ENCODE measurements at places on chromosomes 16 and 17. TPM values are rescaled to one million over a fixed set of nuclear protein-coding genes. Genes with fewer than 3 reads are reported as not detected.

Gene MSLN
- 25.2 TPM for total RNA-seq

Gene WWOX
- 15.5 TPM for total RNA-seq

- DNase-seq: no peak
These were observed 21.1 kb downstream of the EPOP start for GRCh38 chr17:38653679-38654078.

- DNase-seq: peak; percentile 6
These were observed 72.6 kb downstream of the MGAT5B start for GRCh38 chr17:76940738-76941350.

- peak; percentile 47 for DNase-seq
These were observed 6.2 kb downstream of the MT2A start for GRCh38 chr16:56614549-56614991.

DNA sequence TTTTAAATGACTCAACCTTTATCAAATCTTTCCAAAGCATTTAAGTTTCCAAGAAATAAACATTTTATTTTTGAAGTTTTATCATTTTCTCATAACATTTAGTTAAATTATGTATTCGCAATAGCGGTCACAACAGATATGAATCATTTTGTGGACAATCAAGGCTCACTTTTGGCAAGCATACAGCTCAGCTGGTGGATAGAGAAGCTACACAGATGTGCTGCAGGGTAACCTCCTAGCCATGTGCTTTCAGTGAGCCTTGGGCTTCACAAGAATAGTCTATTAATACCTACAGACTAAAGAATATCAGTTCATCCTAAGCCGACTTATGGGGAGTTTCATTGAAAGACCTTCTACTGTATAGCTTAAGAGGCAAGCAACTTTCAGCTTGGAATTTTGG is 144.8 kb downstream of the MRTFB start:
- no peak for DNase-seq

DNA sequence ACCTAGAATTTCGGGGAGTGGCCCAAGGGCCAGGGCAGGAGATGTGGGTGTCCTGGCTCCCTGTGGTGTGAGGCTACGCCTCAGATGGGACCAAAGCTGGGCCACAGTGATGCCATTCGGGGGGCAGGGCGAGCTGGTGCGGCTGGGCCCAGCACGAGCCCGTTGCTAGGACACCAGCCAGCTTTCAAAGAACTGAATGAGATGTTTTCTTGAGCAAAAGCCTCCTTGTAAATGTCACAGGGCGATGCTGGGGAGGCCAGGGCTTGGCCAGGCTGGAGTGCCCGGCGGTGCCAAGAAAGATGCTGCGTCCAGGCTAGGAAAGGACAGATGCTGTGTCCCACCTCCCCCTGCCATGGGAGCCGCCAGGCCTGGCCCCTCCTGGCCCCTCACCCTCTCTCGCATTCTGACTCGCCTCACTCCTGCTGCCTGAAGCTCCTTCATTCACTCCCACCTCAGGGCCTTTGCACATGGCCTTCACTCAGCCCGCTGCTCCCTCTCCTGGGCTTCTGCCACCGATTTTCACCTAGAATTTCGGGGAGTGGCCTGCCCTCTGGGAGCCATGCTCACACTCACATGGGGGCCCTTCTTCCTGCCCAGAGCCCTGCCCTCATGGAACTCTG is 39.1 kb downstream of the CPNE2 start:
- no peak for DNase-seq

GRCh38 chr17:17877529-17878358 is 41.0 kb upstream of the SREBF1 start:
- DNase-seq: no peak

DNA sequence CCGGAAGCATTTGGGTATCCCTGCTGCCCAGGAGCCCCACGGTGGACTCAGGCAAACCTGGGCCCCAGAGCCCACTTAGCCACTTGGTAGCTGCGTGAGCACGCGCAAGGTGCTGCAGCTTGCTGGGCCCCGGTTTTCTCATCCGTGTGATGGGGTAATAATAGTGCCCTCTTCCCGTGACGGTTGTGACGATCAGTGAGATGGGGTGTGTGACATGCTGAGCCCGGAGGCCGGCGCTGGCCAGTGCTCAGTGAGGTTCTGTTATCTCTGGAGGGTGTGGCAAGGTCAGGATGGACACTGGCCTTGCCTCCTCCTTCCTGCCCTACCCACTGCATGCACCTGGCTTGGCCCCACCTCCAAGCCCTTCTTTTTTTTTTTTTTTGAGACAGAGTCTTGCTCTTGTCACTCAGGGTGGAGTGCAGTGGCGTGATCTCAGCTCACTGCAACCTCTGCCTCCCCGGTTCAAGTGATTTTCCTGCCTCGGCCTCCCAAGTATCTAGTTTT is 82.6 kb downstream of the RAP1GAP2 start:
- no peak for DNase-seq

DNA sequence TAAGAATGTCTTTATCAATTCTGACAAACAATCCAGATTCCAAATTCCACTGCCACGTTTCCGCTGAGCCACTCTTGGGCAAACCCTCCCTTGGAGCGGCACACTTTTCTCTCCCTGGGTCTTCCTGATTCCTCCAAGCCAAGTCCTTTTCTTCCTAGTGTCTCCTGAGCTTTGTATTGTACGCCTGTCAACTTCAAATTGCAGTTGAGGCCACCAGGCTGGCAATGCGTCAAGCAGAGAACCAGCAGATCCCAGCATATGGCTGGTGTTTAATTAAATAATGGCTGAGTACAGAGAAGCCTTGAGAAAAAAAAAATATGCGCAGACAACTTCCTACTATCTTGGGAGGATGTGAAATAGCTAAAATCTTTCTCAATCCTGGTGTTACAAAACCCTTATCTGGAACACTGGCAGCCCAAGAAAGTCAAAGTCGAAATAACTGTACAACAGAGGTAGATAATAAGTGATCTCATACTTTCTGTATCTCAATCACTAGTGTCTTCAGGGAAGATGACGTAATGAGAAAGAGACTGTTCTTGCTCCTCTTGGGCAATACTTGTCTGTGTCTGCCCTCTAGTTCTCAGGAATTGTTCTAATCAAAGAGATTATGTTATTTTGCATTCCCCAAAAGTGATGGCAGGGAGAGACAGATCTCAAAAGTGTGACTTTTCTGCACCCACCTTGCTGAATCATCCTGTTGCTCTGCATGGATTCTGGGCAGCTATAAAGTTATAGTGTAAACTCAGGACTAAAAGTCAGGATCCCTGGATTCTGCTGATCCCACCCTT is 15.0 kb downstream of the SMIM36 start:
- DNase-seq: peak; percentile 56

- no peak for DNase-seq
These were observed 32.8 kb upstream of the MARCHF10 start for GRCh38 chr17:62840871-62841270.

- peak; percentile 50 for DNase-seq
These were observed 12.0 kb downstream of the USP36 start for GRCh38 chr17:78828470-78829185.

DNA sequence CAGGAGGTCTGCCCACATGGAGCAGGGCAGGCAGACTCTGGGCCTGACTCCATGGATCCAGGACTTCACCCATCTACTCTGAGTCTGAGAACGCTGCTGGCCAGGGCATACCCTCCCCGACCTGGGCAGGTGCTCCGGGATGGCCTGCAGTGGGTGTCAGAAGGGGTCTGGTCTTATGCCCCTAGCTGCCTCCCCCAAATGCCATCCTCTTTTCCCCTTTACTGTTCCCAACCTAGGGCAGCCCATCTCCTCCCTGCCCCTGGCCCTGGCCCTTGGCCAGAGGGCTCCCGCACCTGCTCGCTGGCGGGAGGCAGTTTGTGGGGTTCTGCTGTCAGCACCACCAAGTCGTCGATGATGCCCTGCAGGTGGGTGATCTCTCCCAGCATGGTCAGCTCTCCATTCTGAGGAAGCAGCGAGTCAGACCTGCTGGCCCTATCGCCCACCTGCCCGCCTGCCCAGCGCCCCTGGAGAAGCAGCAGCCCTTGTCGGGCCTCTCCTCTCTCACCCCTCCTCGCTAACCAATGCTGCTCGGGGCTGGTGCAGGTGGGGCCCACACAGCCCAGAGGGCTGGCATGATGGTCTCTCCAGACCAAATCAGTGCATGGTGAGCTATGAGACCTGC is 8.2 kb downstream of the MTSS2 start:
- DNase-seq: no peak

GRCh38 chr17:4425398-4425797 is 8.3 kb upstream of the SPNS3 start:
- no peak for DNase-seq

- DNase-seq: peak; percentile 65
These were observed 7.3 kb downstream of the KIF18B start for GRCh38 chr17:44940317-44940716.

GRCh38 chr16:56450275-56450985 is 702 bp downstream of the NUDT21 start:
- no peak for DNase-seq

DNA sequence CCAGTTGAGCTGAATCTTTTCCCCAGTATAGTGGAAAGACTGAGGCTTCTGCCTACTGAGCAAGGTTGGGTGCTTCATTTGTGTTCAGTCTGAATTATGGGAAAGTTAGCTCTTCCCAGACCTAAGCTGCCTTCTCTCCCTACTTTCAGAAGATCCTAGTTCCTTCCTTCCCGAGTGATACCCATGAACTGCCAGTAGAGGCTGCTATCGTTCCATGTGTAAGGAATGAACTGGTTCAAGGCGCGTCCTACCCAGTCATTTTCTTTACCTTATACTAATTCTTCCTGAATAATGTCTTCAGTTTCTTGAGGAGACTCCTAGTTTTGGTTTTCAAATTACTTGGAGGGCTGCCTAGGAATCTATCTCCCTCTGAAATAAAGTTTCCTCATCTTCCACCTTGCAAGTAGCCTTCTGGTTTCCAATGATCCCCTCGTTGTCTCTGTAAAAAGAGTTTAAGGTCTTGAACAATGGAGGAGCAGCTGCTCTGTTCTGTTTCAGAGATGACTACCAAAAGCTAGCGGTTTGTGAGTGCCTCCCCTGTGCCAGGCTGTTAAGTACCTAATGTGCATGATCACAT is 934 bp upstream of the AOC2 start:
- DNase-seq: peak; percentile 69

Data from MCF 10A (cell line).